Thymus (tissue), 14 donors: ENCODE measurements at places on chromosomes 1 and 21. TPM values are rescaled to one million over a fixed set of nuclear protein-coding genes. Genes with fewer than 3 reads are reported as not detected.
A peak's percentile ranks its signal among the peaks of the same experiment; 100 is the strongest.

Gene CNR2
- 1.5 TPM for total RNA-seq

Gene C4BPA
- total RNA-seq, result 0.09 TPM

Gene ROR1
- total RNA-seq, result 5.2 TPM

Gene LCE3D
- not detected for total RNA-seq

Gene ELAPOR1
- 1.3 TPM for total RNA-seq

DNA sequence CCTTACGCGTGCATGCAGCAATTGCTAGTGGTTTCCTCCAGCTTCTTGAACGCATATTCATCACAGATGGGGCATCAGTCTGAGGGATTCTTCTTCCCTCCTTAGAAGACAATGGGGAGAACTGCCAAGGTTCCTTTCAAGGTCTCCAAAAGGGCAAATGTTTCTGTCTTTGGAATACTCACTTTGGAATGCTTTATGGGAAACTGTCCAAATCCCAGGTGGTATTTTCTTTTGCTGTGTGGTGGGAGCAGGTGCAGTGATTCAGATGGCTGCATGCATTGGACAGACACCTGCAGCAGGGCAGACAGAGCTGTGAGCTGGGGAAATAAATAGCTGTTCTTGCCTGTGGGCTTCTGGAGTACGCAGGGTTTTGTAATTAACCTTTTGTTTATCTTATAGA is 40.5 kb downstream of the URB2 start:
- no peaks in the 10 kb centered on the region for H3K27me3 ChIP-seq
- peaks cover 9% of the 10 kb centered on the region for H3K36me3 ChIP-seq
- H3K4me3 ChIP-seq, result no peak overlapping the region
- H3K4me1 ChIP-seq, result peaks cover 51% of the 10 kb centered on the region
- no peak for DNase-seq

DNA sequence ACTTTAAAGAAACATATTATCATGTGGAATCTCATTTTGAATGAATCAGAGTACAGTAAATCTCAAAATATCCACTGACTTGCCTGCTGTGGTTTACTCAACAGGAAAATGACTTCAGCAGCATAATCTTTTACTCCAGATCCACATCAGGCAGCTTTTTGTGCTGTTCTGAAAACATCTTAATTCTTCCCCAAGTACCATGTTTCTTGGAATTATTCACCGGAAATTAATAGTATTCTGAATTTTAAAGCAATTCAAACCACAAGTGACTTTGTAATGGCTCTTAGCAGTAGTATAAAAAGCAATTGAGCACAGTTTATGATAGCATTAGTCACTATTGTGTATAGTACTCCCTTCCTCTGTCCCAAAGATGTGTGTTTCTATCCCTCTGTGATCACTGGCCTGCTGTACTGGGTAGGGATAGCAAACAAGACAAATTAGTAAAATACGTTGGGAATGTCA is 64.2 kb upstream of the ERRFI1 start:
- H3K4me3 ChIP-seq, result no peak overlapping the region
- H3K27ac ChIP-seq, result no peak overlapping the region
- peaks cover 2% of the 10 kb centered on the region for H3K27me3 ChIP-seq

DNA sequence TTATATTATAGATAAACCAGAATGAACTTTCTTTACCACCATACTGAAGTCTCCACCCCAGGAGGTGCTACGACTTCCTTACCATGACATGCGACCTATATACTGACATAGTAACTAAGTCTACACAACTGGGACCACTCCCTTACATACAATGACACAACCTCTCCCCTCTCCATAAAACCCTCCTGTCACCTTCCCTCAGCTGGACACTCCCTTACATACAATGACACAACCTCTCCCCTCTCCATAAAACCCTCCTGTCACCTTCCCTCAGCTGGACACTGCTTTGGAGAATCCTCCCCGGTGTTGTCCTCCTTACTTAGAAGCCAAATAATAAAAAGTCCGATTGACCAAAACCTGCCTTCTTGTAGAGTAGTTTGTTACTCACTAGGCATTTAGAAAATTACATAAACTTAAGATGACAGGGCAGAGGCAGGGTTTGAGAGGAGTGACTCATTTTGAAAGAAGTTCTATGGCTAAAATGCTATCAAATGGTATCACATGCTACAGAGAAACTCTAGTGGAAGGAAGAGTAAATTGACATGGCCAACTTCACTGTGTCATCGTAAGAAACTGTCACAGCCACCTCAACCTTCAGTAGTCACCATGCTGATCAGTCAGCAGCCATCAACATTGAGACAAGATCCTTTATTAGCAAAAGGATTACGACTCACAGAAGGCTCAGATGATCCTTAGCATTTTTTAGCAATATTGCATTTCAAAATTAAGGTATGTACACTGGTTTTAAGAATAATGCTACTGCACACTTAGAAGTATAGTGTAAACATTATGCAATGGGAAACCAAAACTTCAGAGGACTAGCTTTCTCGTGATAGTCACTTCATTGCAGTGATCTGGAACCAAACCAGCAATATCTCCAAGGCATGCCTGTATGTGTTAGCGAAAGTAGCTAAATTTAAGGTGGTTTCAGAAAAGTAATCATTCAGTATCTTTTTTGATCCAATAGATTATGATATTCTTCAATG is 56.4 kb downstream of the AHCTF1 start:
- no peaks in the 10 kb centered on the region for H3K4me1 ChIP-seq
- no peak for DNase-seq
- no peaks in the 10 kb centered on the region for H3K27me3 ChIP-seq
- H3K27ac ChIP-seq, result no peak overlapping the region

DNA sequence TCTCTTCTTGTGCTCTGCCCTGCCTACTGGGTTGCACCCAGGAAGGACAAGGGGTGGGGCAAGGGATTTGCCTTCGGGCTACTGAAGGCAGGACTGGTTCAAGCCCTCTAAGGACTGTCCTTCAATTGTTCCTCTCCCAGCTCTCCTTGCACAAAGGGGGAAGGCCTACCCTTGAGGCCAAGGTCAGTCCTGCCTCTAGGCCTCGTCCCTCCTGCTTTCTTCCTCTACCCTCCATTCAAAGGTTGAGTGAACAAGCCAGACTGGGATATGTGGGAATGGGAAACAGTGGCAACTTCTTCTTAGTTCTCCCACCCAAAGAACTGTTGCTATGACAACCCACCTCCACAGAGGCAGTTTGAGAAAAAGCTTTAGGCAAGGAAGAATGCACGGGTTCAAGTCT is 2.7 kb downstream of the LURAP1 start:
- H3K4me3 ChIP-seq, result no peak overlapping the region
- H3K36me3 ChIP-seq, result no peaks in the 10 kb centered on the region
- peaks cover 8% of the 10 kb centered on the region for H3K27me3 ChIP-seq
- H3K27ac ChIP-seq, result no peak overlapping the region

DNA sequence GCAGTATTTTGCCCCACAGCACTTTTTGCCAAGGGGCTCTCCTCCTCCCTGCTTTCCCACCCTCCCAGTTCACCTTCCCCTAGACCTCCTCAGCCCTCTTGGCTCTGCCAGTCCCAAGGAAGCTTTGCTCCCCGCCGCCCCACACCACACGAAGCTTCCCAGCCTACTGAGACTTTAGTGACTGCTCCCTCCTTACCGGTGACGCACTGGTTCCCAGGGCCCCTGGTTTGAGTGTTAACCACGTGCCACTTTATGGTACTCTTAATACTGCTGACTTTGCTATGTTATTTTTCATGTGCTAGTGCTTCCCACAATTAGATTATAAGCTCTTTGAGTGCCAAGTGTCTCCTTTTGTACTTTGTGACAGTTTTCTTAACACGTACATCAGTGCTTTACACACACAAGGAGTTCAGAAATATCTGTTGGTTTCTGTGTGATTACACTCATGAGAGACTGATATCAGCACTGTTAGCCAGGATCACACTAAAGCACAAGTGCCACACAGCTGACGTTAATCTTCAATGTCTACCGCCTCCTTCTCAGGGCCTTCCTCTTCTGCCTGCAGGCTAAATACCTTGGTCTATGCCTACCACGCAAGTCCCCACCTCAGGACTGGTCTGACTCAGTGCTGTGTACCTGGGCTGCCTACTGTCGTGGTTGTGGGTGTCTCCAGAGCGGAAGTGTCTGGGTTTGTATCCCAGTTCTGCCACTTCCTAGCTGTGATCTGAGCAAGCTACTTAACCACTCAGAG is 61.0 kb downstream of the DNTTIP2 start:
- no peaks in the 10 kb centered on the region for H3K27me3 ChIP-seq
- H3K27ac ChIP-seq, result no peak overlapping the region
- no peaks in the 10 kb centered on the region for H3K36me3 ChIP-seq
- H3K4me3 ChIP-seq, result no peak overlapping the region

- peak overlapping the region; percentile 26 for H3K27ac ChIP-seq
- peak overlapping the region; percentile 16 for H3K4me3 ChIP-seq
- no peaks in the 10 kb centered on the region for H3K27me3 ChIP-seq
- DNase-seq, result no peak
Measured at GRCh38 chr1:9720785-9721605, 69.5 kb downstream of the PIK3CD start.

- H3K27me3 ChIP-seq, result peaks cover 87% of the 10 kb centered on the region
- H3K27ac ChIP-seq, result no peak overlapping the region
- H3K4me3 ChIP-seq, result peak overlapping the region; percentile 9
- DNase-seq, result no peak
- no peaks in the 10 kb centered on the region for H3K36me3 ChIP-seq
Measured at GRCh38 chr1:235648407-235648907, 1.1 kb downstream of the GNG4 start.

DNA sequence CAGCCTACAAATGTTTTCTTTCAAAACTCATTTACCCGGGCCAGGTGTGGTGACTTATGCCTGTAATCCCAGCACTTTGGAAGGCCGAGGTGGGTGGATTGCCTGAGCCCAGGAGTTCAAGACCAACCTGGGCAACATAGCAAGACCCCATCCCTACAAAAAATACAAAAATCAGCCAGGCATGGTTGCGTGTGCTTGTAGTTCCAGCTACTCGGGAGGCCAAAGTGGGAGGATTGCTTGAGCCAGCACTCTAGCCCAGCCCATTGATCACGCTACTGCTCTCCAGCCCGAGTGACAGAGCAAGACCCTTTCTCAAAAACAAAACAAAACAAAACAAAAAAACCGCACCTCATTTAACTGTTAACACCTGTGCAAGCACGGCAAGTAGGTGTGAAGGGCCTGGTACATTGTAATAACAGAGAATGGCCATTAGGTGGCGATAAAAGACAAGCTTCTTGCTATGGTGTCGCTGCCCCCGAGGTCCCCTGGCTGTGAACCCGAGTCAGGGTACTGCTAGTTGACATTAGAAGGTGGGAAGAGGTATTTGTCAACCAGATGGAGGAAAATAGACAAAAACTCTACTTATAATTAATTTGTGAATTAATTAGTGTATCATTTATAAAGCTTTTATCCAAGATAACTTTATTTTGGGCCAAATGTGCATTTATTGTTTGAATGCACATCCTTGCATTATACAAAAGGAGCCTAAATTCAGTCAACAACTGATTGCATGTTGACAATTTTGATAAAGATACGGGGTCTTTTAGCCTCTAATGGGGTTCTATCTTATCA is 66.5 kb downstream of the SH3BGR start:
- peak; percentile 47 for DNase-seq
- H3K4me3 ChIP-seq, result no peak overlapping the region
- H3K36me3 ChIP-seq, result no peaks in the 10 kb centered on the region
- H3K27me3 ChIP-seq, result no peaks in the 10 kb centered on the region
- H3K4me1 ChIP-seq, result no peaks in the 10 kb centered on the region
- no peak overlapping the region for H3K27ac ChIP-seq

DNA sequence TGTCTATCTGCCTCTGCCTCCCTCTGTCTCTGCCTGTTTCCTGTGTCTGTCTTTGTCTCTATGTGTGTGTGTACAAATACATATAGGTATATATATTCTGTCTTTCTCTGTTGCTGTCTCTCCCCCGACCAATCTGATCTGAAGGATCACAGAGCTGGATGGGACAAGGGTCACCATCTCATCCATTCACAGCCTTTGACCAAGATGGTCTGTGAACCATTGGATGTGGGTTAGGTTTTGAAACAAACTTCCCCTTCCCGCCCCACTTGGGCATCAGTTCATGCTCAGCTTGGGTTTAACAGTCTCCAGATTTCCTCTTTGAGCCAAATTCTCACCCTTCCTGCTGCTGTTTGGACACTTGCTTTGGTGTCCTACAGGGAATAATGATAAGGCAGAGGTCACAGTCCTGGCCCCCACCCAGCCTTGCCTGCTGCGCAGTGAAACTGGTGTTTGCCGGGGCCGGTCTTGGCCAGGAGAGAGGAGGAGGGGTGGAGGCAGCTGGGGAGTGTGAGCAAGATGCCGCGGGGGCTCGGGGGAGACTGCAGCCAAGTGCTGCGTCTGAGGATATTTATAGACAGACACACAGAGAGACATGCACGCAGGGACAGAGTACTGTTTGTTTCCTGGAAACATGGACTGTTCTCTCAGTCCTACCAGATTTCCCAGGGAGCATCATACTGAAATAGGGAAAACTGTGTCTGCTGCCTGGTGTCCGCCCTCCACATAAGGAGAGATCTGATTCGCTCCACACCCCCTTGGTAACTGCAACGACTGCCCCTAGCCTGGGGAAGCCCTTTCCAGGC is 27.0 kb upstream of the BTG2 start:
- H3K27me3 ChIP-seq, result no peaks in the 10 kb centered on the region
- no peaks in the 10 kb centered on the region for H3K36me3 ChIP-seq
- H3K4me3 ChIP-seq, result peak overlapping the region; percentile 42
- H3K4me1 ChIP-seq, result peaks cover 86% of the 10 kb centered on the region
- DNase-seq, result no peak
- H3K27ac ChIP-seq, result peak overlapping the region; percentile 94

DNA sequence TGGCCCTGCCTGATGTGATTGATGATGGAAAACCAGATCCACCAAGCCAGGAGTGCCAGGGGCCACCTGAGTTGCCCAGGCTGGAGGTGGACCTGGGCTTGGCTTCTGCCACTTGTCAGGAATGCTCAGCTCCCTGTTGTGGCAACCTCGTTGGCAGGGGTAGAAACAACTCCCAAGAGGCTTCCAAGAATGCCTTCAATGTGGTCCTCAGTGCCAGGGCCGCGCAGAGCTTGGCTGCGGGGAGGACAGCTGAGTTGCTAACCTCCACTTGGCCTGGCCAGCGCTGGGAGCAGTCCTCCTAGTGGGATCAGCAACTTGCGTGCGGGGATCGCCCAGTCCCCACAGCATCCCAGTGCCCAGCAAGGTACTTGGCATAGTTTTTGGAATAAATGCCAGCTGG is 9.0 kb downstream of the MYOM3 start:
- DNase-seq, result no peak
- H3K4me1 ChIP-seq, result no peaks in the 10 kb centered on the region
- no peaks in the 10 kb centered on the region for H3K36me3 ChIP-seq
- H3K4me3 ChIP-seq, result no peak overlapping the region

GRCh38 chr1:21955501-21956281 is 18.6 kb upstream of the HSPG2 start:
- H3K36me3 ChIP-seq, result no peaks in the 10 kb centered on the region
- DNase-seq, result no peak
- peak overlapping the region; percentile 29 for H3K27ac ChIP-seq
- no peak overlapping the region for H3K4me3 ChIP-seq
- H3K27me3 ChIP-seq, result no peaks in the 10 kb centered on the region

GRCh38 chr1:25194572-25195020 is 37.7 kb downstream of the SYF2 start:
- DNase-seq, result no peak
- no peaks in the 10 kb centered on the region for H3K36me3 ChIP-seq
- H3K27me3 ChIP-seq, result no peaks in the 10 kb centered on the region
- peak overlapping the region; percentile 32 for H3K27ac ChIP-seq
- no peaks in the 10 kb centered on the region for H3K4me1 ChIP-seq

GRCh38 chr1:114756009-114756892 is 1.5 kb downstream of the CSDE1 start:
- DNase-seq, result no peak
- H3K36me3 ChIP-seq, result peaks cover 5% of the 10 kb centered on the region
- peaks cover 28% of the 10 kb centered on the region for H3K4me1 ChIP-seq
- no peaks in the 10 kb centered on the region for H3K27me3 ChIP-seq

- peaks cover 27% of the 10 kb centered on the region for H3K36me3 ChIP-seq
- H3K4me3 ChIP-seq, result no peak overlapping the region
- no peak for DNase-seq
- H3K27ac ChIP-seq, result no peak overlapping the region
- H3K4me1 ChIP-seq, result peaks cover under 1% of the 10 kb centered on the region
- H3K27me3 ChIP-seq, result no peaks in the 10 kb centered on the region
Measured at GRCh38 chr1:27562021-27562420, 41.9 kb downstream of the AHDC1 start.
